Activated T-helper 2 cell treated with anti-CD3 and anti-CD28 coated beads, Interferon-gamma antibody, Interleukin-2, Interleukin-4, amounts not matched to agents 10 μg/mL and 5 μg/mL and 100 μg/mL, durations not matched to agents 14 hours and 24 hours and 36 hours (primary cell): ENCODE measurements at places on chromosomes 11 and 22. TPM values are rescaled to one million over a fixed set of nuclear protein-coding genes. Genes with fewer than 3 reads are reported as not detected.

- no peak for DNase-seq
Measured at GRCh38 chr22:19626666-19627065, 87.6 kb upstream of the SEPTIN5 start.

GRCh38 chr22:35887296-35887875 is 141.2 kb downstream of the RBFOX2 start:
- no peak for DNase-seq

The MS4A3 gene
- total RNA-seq: not detected in 2 replicates

DNA sequence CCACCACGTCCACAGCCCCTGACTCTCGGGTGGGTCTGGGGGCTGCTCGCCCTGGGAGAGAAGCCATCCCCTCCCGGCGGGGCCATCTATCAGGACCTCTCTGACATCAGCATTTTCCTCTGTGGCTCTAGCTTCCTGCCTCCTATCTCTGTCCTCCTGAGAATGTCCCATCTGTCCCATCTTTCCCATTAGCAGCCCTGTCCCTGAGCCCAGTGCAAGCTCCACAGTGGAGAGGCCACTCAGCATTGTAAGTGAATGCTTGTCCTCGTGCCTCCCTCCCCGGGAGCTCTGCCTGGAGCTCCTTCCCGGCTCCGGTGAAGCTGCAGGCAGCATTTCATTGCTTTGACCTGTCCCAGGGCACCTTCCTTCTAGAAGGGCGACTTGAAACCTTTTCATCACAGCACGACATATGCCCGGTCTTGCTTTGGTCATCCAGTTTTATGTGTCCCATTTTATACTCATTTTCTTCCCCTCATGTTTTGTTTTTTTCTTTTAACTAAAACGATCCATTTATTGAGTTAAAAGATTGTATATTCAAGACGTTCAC is 49.7 kb downstream of the RTN4R start:
- no peak for DNase-seq

The MMP12 gene
- not detected in 2 replicates for total RNA-seq

- no peak for DNase-seq
Measured at GRCh38 chr22:49308300-49308699, 519.4 kb downstream of the BRD1 start.

DNA sequence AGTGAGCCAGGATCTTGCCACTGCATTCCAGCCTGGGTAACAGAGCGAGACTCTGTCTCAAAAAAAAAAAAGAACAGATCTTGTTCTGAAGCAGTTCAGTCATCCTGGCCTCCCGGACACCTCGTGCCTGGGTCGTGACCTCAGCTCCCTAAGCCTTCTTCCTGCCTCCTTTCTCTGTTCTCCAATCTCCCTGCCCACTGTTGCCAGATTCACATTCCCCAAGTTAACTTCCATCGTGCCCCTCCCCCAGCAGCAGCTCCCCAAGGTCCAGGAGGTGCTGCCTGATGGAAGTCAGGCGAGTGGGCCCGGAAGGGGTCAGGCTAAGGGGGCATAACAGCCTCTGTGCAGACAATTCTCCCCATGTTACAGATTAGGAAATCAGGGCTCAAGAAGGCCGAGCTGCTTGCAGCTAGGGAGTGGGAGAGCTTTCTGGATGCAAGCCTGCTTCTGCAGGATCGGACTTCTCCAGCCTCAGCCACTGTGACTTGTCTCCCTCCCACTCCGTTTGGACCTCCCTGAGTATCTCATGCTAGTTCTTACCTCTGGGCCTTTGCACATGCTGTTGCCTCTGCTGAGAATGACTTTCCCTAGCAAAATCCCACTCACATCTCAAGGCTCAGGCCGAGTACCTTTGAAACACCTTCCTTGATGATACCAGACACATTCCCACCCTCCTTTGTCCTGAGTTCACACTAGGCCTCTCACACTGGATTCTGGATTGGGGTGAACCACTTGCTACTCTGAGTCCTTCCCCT is 14.3 kb upstream of the TMEM184B start:
- DNase-seq: no peak

The SDHAF2 gene
- total RNA-seq: 41.6 and 46.4 TPM in 2 replicates

The SNX32 gene
- total RNA-seq: 0.64 and 0.96 TPM in 2 replicates

The ZBTB16 gene
- total RNA-seq: 2.8 and 2.9 TPM in 2 replicates

DNA sequence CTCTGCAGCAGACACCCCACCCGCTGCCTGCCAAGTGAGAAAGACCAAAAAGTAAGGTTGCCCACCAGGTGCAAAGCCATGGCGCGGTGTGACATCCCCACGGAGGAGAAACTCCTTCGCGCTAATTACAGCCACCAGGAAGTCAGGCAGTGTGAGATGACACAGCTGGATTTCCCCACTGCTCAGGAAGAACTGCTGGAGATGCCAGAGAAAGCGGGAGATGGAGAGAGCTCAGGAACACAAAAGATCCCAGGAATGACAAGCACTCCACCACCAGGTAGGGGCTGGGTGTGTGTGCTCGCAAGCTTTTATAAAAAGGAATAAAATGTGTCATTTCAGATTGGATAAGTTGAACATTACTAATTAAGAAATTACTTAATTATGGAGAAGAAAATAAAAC is 292.7 kb downstream of the OPCML start:
- DNase-seq: no peak

DNA sequence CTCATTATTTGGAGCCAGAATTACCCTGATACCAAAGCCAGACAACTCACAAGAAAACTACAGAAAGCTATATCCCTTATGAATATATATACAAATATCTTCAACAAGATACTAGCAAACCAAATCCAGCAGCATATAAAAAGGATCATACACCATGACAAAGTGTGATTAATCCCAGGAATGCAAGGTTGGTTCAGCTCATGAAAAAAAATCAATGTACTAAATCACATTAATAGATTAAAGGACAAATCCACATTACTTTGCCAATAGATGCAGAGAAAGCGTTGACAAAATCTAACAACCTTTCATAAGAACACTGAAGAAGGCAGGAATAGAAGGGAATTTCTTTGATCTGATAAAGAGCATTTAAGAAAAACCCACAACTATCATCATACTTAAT is 50.4 kb upstream of the TEAD1 start:
- DNase-seq: no peak

The TST gene
- 13.3 and 15.2 TPM in 2 replicates for total RNA-seq

The WNT7B gene
- not detected in 2 replicates for total RNA-seq
